ENCODE measurements at places on chromosomes 2 and 18.

GRCh38 chr2:178700922-178701342 lies 106.3 kb downstream of the TTN start:
- DNase-seq = no peak

DNA sequence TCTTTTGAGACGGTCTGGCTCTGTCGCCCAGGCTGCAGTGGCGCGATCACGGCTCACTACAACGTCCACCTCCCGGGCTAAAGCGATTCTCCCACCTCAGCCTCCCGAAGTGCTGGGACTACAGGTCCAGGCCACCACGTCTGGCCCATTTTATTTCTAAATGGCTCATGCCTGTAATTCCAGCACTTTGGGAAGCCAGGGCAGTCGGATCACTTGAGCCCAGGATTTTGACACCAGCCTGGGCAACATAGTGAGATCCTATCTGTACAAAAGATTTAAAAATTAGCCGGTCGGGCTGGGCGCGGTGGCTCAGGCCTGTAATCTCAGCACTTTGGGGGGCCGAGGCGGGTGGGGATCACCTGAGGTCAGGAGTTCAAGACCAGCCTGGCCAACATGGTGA lies 26.4 kb upstream of the EFHD1 start:
- no peak for DNase-seq

- no peak for DNase-seq
These were observed 26.4 kb upstream of the PKDCC start for GRCh38 chr2:42021464-42021863.

DNA sequence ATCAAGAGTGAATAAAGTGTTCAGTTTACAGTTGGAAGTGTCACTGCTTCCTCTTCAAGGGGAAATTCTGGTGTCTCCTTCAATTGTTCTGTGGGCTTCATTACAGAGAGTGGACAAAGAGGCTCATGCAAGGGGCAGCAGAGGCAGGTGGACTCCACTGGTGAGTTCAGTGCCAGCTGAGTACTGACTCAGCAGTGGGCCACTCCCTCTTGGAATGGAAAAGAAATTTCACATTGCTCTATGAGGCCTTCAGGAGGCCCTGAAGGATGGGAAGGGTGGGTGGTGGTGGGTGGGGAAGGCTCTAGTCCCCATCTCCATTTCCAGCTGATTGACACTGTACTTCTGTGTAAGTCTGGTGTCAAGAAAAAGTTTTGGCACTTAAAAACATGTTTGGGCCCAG lies 66.4 kb downstream of the PRELID3A start:
- no peak for DNase-seq

- no peak for DNase-seq
These were observed 439.1 kb downstream of the EIPR1 start for GRCh38 chr2:2938481-2938880.

GRCh38 chr2:77866661-77867060 lies 344.5 kb upstream of the LRRTM4 start:
- DNase-seq = no peak

DNA sequence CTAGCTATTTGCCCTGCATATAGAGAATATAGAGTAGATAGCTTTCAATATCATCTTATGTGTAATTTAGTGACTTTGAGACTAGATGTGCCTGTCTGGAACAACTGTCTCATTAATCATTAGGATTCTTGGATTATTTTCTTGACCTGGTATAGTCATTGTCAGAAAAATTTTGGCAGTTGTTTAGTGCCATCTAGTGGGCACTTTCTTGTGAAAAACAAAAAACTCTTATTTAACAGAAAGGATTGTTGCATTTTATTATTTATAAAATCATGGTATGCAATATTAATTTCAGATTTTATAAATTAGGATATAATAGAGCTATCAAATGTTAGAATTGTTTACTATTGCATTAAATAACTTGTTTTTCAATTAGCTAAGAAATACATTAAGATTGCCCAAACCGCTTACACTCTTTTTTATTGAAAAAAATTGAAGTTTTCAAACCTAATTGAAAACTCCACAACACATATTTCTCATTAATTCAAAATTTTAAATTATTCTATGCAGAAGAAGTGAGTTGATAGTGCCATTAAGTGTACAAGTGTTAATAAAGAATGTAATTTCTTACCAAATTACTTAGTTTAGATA lies 80.3 kb downstream of the DYNAP start:
- DNase-seq = no peak

- DNase-seq = no peak
These were observed 372.8 kb upstream of the RAB6C start for GRCh38 chr2:129606496-129607270.

GRCh38 chr2:219608399-219608964 lies 10.8 kb downstream of the STK11IP start:
- DNase-seq = no peak
